ENCODE measurements at places on chromosomes 3 and 15. TPM values are rescaled to one million over a fixed set of nuclear protein-coding genes. Genes with fewer than 3 reads are reported as not detected.

- DNase-seq: no peak
These were observed 11.6 kb upstream of the PIK3CB start for GRCh38 chr3:138846262-138846791.

- no peak for DNase-seq
These were observed 120.3 kb downstream of the ARRDC4 start for GRCh38 chr15:98080791-98081190.

DNA sequence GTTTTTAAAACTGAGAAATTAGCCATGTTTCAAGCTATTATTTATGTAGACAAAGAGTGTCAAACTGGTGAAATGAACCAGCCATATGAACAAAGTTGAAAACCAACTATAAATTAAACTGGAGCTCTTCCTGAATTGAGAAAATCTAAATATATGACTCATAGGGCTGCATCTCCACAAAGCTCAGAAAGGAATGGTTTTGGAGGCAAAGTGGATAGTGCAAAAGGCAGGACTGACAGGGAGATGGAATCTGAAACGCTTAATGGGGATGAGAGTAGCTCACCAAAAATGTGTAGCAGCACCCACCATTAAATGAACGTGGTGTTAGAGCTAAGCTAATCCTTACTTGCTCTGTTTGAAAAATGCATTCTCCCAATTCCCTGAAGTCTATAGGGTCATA, 1066.0 kb downstream of the AGBL1 start:
- no peak for DNase-seq

Gene ATP13A5
- polyA plus RNA-seq: 0.08 TPM

GRCh38 chr3:189202106-189202505, 30.3 kb downstream of the TPRG1 start:
- DNase-seq: no peak

DNA sequence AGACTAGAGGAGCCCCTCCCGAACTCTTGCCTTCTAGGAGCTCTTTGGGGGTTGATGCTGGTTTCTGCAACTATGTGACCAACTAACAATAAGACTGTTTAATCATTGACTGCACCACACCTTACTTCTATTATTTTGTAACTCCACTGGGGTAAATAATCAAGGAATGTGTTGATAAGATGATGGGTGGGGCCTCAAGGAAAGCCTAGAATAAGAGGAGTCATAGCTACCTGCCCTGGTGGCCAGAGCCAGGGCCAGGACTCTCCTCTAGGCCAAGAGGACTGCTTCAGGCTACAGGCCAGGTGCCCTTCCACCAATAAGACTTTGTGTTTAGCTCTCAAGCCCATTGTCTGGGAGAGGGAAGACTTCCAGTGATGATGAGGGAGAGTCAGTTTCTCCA, 41.2 kb upstream of the PIAS1 start:
- no peak for DNase-seq

Gene LRRC31
- 0.30 TPM for polyA plus RNA-seq

DNA sequence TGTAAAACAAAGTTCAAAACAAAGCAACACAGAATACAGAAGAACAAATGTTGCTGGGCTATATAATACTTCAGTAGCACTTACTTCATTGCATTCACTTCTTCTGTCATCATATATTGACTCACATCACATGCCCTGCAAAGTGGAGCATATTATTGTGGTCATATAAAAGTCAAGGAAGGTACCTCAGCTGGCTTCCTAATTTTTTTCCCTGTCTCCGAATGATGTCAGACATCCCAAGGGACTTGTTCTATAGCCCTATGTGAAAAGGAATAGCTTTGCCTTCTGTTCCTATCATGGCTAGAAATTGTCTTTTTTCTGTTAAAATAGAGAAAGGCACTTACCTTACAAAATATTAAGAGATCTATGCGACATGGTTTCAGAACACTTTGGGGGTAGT, 109.4 kb downstream of the LRTM1 start:
- DNase-seq: no peak

DNA sequence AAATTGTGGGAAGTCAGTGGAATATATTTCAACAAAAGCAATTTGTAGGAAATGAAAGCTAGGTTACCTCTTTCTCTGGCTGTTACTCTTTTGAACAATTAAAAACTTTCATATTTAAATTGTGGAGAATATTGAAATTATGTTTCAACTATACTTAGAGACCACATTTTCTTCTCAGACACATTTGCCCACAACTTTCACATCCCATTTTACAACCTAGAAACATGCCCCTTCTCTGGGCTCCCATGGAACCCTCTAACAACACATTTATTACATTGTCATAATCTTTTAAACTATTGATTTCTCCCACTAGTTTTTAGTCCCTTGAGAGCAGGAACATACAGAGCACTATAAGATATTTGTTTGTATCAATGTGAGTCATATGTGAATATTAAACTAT, 211.7 kb upstream of the TTC14 start:
- DNase-seq: no peak

DNA sequence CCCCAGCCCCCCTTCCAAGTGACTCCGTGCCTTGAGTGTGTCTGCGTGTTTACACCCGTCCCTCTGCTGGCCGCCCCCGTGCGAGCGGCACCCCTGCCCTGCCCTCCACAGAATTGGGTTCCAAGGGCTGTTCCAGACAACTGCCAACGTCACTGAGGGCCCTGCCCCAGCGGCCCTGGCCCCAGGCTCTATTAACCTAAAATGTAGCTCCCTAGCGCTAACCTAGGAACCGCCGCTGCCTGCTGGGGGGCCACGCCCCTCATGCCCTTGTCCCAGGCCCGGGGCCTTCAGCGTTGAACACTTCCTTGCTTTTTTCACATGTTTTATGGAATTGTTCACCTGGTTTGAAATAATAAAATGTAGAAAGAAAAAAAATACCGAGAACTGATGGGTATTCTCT, 10.0 kb upstream of the SEMA3B start:
- no peak for DNase-seq

DNA sequence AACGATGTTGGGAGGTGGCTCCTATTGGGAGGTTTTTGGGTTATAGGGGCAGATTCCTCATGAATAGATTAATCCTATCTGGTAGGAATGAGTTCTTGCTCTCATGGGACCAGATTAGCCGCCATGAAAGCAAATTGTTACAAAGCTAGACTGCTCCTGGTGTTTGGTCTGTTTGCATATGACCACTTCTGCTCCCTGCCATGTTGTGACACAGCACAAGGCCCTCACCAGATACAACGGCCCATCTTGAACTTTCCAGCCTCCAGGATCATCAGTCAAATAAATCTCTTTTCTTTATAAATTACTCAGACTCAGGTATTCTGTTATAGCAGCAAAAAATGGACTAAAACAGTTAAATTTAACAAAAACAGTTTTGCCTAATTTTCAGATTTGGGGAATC, 34.4 kb downstream of the TRIM42 start:
- no peak for DNase-seq

GRCh38 chr3:61078048-61078752, 173.1 kb downstream of the FHIT start:
- DNase-seq: no peak

- no peak for DNase-seq
These were observed 704.2 kb downstream of the ROBO1 start for GRCh38 chr3:79063624-79064023.

DNA sequence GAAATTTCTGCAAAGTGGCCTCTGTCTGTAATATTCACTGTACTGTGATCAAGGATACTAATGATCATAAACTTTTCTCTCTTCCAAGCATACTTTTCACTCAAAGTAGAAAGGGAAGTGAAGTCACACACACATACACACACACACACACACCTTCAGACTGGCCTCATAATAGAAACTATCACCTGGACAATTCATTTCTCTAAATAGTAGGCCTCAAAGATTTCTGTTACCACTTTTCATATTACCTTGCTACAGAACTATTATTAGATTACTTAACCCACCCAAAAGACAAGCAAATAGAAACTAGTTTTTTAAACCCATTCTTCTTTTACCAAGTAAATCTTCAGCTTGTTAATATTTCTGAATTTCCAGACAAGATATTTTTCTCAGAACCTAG, 12.2 kb downstream of the CPB1 start:
- no peak for DNase-seq
